Dermis blood vessel endothelial cell (primary cell): ENCODE measurements at places on chromosomes 11 and 22.

- peak; percentile 49 for DNase-seq
Measured at GRCh38 chr22:32796865-32797573, 4.5 kb upstream of the TIMP3 start.

DNA sequence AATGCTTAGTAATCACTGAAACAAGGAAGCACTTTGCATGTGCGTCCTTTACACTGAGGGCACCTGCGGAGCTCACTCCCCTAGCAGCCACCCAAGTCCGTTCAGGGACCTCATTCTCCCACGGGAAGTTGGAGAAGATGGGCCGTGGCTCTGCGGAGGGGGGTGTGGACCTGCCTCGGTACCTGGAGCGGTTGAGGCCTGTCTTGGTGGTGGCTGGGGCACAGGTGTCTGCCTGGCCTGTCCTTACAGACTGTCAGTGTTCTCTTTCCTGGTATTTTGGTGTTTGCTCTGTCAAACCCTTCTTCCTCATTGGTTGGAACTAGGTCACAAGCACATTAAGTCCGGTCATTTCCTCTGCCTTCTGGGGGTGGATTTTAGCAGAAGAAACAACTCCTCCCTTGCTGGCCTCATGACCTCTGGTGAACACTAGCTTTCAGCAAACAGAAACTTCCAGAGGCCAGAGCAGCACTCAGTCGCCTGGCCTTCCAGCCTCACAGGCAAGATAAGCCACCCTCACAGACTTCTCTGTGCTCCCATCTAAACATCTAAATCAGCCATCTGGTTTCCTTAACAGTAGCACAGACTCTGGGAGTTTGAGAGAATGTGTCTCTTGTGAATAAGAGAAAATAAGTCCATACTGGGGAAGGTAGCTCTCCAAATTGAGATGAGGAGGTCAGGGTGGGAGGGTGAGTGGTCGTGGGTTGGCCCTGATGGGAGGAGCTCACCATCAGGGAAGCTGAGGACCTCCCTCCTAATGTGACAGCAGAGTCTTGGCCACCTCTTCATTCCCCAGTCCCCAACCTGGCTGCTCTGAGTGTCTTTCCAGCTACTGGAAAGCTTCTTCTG, 8.6 kb downstream of the SNAP29 start:
- DNase-seq = peak; percentile 64

- DNase-seq = peak; percentile 68
Measured at GRCh38 chr11:7278314-7278917, 26.7 kb downstream of the SYT9 start.

DNA sequence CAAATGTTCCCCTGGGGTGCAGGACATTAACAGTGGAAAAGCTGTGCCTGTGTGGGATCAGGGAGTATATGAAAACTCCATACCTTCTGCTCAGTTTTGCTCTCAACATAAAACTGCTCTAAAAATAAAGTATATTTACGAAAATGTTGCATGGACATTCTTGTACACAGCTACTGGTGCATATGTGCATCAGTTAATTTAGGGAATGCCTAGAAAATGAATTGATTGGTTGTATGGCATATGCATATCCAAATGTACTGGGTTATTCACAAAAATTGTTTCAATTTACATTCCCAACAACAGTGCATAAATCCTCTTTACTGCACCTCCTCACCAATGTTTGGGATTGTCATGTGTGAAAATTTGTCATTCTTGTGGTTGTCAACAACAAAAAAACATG, 251.1 kb upstream of the MPPED2 start:
- DNase-seq = no peak

DNA sequence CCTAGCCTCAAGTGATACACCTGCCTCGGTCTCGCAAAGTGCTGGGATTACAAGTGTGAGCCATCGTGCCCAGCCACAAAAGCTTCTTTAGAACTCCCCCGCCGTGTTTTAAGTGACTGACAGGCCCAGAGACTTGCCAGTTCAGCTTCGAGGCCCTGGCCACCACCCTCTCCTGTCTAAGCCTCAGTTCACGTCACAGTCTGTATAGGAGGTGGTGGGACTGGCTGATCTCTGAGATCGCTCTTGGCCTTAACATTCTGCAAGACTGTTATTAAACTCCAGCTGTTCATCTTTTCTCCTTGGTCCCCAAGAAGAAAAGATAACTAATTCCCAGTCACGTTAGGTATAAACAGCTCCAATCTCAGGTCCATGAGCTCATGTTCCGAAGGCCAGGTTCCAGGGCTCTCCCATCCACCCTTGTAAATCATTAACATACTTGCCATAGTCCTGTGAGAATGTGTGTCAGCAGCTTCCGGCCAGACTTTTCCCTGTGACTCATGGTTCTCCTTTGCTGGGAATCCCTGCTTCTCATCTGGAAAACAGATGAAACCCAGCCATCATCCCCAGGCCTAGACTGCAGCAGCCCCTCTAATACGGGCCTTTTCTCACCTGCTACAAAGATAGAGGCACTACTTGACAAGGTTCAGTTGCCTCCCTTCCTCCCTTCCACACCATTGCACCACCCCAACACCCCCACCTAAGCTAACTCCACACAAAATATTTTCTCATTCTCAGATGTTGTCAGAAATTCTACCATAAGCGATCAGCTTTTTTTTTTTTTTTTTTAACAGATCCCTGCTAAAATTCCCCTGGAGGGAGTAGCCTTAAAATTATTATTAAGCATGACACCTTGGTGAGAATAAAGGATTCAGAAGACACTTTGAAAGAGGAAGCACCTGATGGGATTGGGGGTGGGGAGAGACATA, 5.6 kb upstream of the KIAA0930 start:
- DNase-seq = peak; percentile 95
